ENCODE measurements at places on chromosomes 2 and 18.

- peak; percentile 16 for DNase-seq
These were observed 17.8 kb downstream of the PDCL3 start for GRCh38 chr2:100580367-100581276.

DNA sequence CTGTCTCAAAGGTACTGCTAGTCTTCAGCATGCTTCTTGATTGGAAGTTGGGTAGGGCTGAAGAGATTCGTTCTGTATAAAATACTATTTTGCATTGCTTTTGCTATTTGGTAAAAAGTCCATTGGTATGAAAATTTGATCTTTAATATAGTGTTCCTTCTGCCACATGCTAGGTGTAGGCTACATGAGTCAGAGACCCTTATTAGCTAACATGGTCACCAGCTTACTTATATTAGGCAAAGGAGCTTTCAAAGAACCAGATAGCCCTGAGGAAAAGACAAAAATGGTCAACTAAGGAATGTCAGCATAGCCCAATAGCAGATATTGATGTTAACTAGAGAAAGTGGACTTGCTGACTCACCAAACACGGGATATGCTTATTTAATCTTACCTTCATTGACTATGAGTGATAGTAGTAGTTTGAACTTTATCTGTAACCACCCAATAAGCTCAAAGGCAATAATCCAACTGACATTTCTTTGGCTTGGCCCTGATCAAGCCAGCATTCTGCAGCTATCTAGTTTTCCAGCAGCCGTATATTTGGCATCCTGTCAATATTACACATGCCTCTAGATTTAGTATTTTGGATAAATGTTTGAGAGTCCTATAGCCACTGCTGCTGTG is 110.0 kb downstream of the TPGS2 start:
- DNase-seq = no peak

GRCh38 chr2:23660237-23660636 is 266.7 kb downstream of the ATAD2B start:
- no peak for DNase-seq

DNA sequence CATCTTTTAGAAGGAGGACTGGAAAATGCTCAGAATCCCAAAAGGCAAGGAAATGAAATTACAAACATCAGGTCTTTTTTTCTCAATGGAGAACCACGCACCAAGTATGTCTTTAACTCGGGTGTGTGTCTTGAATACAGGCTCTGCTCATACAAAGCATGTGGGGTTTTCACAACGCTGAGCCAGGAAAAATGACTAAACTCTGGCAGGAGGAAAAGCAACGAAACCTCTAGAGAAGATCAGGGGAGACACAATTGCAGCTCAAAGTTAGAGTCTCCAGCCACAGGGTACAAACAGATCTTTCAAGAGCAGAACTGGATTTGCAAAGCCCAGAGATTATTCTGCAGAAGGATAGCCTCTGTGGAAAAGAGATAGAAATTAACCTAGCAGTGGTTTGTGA is 42.8 kb upstream of the TPO start:
- no peak for DNase-seq

GRCh38 chr2:58428096-58429013 is 187.2 kb upstream of the FANCL start:
- no peak for DNase-seq

DNA sequence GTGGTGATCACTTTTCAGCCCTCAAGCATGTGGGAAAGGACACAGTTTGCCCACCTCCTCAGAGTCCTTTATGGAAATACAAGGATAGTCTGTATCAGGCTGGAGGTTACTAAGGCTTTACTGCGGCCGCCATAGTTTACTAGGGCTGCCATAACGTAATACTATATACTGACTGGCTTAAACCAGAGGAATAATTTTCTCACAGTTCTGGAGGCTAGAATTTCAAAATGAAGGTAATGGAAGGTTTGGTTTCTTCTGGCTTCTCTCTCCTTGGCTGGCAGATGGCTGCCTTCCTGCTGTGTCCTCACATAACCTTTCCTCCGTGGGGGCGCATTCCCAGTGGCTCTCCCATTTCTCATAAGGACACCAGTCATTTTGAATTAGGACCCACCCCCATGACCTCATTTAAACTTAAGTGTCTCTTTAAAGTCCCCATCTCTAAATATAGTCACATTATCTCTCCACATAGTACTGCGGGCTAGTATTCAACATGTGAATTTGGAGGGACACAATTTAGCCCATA is 12.5 kb upstream of the ATIC start:
- no peak for DNase-seq

- no peak for DNase-seq
These were observed 50.5 kb upstream of the ALPP start for GRCh38 chr2:232328032-232328422.

DNA sequence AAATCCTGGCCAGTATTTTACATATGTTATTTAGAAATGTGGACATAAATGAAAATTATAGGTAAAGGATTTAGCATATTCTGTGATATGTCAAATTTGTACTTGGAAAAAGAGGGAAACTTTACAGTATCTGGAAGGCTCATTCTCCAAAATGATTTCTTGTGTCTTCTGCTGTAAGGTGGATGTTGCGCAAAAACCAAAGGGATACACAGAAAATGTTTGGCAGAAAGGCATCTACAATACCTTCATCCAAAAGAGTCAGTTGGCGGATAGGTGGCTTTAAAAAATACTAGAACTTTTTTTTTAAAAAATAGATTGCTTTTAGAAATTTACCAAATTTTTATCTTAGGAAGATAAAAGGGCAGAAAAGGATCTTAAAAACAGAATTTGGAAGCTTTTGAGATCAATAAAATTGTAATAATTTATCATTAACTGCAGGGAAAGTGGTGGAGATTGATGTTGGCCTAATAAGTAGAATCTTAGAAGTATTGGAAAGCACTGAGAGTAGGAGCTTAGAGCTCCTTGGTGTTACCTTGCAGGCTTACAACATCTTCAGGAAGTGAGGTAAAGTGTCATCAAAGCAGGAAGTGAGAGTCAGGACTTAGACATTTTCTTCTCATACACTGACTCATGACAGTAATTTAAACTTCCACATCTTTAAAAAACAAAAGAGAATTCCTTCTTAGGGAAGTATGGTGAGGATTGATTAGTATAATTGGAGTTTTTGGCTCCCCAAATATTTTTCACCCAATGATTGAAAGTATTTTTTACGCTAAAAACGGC is 2.1 kb downstream of the NABP1 start:
- DNase-seq = no peak

- no peak for DNase-seq
These were observed 536.0 kb downstream of the TNS1 start for GRCh38 chr2:217466805-217467204.

All from stimulated activated CD8-positive, alpha-beta memory T cell treated with anti-CD3 and anti-CD28 coated beads, Interleukin-7, amount 100 ng/mL, for 1 hour (primary cell).